ENCODE measurements at places on chromosomes 11 and 22.

DNA sequence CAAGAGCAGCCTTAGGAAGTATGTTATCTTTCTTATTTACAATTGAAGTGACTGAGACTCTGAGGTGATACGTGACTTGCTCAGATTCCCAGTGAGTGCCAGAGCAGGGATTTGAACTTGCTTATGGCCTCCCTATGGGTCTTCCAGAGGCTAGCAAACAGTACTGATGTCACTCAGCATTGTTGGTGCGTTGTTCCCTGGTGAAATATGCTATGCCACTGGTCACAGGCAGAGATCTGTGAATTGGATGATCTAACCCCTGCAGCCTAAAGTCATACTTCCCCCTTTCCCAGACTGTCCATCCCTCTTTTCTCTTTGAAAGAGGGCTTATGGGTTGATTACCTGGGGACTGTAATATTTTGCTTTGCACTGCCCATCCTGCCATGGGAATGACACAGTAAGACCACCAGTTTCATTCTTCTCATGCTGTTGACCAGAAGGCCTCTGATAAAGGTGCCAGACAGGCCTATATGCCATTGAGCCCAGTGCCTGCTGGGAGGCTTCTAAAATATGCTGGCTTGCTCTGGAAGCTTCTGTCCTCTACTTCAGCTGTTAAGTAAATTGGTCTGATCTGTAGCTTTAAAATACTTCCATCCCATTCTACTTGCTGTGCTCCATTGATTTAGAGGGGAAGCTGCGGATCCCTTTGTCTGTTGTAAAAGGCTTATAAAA, 152.2 kb upstream of the E2F8 start:
- no peak for DNase-seq

GRCh38 chr11:93287434-93287833, 43.1 kb upstream of the DEUP1 start:
- DNase-seq, result no peak

DNA sequence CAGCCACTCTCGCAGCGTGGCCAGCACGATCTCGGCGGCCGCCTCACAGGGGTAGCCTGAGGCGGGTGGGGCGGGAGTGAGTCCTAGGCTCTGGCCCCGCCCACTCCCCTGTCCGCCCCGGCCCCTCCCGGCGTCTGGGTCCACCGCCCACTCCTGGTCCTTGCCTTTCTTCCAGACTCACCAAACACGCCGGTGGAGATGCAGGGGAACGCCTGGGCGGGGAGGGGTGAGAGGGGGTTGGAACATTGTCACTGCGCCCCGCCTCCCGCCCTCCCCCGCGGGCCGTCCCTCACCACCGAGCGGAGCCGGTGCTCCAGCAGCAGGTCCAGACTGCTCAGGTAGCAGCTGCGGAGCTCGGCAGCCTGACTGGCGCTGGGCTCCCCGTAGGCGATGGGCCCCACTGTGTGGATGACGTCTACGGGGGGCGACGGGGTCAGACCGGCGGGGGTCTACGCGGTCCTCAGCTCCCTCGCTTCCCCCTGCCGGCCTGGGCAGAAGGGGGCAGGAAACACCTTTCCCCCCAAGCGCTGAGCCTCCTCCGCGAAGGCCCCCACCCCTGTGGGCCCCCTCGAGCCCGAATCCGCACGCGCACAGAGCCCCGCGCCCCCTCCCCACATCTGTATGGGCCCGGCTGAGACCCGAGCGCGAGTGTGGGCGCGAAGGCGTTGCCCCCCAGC, 13.2 kb downstream of the OTUB1 start:
- peak; percentile 89 for DNase-seq

DNA sequence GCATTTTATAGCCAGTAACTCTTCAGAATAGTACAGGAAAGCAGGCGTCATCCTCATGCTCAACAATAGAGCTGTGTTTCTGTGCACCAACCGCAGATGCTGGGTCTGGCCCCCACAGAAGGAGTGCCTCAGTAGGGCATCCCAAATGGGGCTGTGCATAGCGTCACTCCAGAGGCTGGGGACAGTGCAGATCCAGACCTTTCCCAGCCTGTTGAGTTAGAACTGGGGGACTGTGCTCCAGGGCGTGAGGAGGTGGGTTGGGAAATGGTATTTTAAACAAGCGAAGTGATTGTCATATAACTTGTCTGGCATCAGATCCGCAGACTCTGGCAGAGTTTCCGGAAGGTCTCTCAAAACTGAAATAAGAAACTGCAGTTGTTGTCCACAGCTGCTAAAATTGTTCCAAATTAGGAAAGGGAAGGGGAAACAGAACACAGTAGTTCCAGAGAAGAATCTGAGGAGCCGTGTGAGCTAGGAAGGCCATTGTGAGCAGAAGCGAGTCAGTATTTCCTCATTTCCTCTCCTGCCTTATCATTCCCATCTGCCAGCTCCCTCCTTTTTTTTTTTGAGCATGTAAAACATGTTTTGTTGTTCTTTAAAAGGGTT, 52.2 kb downstream of the JAM3 start:
- no peak for DNase-seq

DNA sequence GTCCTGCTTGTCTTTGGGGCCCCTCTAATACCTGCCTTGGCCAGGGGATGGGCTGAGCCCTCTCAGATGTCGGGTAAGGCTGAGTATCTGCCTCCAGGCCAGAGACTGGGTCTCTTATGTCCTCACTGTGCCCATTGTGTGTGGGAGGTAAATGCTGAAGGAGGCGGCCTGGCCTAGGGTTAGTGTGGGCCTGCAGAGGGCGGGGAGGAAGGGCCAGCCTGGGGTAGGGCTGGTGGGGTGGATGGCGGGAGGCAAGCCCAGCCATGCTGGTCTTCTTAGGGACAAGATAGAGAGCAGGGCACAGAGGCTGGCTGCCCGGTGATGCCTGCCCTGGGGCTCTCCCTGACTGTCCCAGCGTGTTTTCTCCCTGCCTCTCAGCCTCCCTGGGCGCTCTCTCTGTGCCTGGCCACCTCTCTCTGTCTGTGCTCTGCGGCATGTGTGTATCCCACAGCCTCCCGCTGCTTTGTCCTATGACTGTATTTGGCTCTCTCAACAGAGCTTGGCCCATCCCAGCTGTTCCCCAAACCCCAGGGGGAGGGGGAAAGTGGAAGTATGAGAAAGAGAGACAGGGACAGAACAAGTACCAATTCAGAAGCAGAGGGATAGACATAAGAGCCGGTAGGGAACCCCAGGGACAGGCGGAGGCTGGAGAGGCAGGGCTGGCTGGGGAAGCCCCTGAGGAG, 57.0 kb downstream of the PDE2A start:
- DNase-seq, result no peak

DNA sequence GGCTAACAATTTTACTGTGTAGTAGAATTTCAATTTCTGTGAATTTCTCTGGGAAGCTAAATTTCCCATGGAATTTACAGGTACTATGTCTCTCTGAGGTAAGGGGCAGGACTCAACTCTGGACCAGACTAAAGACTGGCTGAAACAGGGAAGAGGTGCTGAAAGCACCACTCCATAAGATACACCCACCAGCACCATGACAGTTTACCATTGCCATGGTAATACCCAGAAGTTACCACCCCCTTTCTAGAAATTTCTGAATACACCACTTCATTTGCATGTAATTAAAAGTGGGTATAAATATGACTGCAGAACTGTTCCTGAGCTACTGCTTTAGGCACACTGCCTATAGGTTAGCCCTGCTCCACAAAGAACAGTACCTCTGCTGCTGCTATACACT, 274.1 kb downstream of the TTC28 start:
- no peak for DNase-seq

DNA sequence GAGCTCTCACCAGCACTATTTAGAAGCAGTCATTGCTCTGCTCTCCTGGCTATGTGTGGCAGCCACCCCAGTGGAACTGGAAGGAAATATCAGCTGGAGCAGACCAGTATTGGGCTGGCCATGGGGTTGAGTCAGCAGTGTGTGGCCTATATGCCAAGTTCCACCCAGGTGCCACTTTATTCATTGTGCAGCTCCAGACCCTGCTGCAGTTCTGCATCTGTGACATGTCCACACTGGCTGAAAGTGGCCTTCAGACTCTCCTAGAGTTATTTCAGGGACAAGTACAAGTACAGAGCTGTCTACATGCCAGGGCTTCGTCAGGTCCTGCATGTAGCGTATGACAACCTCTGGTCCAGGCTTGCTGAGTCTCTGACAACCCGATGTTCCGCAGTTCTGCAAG, 55.2 kb downstream of the CABIN1 start:
- DNase-seq, result no peak

- DNase-seq, result no peak
These were observed at the start of gene ABCG4 for GRCh38 chr11:119149018-119149785. TSS of gene ABCG4 (plus strand) at chr11:119149052. CDS start at chr11:119149966, 914 bp downstream.

- DNase-seq, result no peak
These were observed 290.2 kb upstream of the NCAM1 start for GRCh38 chr11:112670806-112671570.

GRCh38 chr11:72808331-72808798, 5.8 kb upstream of the ATG16L2 start:
- DNase-seq, result no peak

DNA sequence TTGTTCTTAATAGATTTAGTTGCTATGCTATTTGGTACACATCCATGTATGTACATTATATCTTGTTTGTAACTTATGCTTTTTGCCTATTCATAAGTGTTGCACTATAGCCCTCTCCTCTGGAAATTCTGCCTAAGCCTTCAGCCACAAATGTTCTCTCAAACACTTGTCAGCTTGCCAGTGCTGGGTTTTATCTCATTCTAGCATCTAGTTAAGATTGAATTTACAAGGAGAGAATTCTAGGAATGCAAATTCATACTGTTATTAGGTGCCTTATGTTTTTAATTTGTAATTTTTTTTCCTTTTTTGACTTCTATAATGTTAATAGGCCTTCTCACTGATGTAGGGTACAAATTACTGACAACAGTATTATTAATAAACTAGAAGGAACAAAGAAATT, 14.6 kb upstream of the CTSC start:
- no peak for DNase-seq

- DNase-seq, result no peak
These were observed 33.6 kb downstream of the PPME1 start for GRCh38 chr11:74204701-74205100.

DNA sequence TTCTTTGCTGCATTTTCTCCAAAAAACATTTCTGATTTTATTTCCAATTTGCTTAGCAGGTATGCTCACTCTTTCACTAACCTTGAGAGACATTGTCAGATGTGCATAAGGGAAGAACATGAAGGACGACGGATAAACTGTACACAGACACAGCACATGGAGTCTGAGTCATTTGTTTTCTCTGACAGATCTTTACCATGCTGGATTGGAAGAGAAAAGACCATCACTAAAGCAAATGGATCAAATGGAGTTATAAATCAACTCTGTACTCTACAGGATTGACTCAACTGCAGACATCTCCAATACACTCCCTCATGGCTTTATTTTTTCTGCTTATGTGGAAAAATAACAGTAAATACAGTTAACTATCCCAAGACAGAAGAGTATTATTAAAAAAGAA, 90.2 kb upstream of the CTSC start:
- no peak for DNase-seq

DNA sequence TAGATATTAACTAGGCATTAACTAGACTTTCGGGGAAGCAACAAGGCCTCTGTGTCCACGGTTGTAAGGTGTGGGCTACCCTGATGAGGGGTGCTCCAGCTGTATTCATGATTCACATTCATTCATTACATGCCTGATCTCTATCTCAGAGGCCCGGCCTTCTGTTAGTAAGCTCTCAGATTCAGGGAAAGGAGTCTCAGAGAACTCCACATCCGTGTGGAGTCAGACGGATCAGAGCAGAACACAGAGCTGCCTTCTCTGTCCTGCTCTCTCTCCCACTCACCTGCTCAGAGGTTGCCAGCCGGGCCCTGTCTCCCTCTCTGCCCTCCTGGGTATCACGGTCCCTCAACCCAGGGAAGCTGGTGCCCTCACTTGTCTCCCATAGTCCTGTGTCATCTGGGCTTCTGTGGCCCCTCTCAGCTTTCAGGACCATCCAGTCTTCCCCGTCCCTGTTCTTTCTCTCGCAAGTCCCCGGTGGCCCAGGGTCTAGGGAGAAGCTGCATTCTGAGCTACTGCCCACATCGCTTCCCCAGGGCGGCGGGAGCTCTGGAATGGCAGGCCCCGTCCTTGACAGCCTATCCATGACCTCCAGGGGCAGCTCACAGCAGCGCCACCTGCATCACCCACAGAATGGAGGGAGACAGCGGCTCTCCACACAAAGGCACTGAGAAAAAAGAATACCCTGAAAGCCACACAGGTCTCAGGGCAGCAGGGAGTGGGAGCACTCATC, 4.3 kb downstream of the TP53AIP1 start:
- no peak for DNase-seq

DNA sequence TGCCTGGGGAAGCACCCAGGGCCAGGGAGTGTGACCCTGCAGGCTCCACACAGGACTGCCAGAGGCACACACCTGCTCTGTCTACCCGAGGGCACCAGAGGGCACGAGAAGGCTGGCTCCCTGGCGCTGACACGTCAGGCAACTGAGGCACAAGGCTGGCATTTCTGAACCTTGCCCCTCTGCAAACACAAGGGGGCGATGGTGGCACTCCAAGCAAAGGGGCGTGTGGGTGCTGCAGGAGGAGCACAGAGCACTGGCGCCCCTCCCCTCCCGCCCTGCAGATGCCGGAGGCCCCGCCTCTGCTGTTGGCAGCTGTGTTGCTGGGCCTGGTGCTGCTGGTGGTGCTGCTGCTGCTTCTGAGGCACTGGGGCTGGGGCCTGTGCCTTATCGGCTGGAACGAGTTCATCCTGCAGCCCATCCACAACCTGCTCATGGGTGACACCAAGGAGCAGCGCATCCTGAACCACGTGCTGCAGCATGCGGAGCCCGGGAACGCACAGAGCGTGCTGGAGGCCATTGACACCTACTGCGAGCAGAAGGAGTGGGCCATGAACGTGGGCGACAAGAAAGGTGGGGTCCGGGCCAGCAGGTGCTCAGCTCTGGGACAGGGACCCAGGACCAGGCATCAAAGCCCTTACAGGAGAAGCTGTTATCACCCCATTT, 20.8 kb upstream of the TXNRD2 start:
- DNase-seq, result peak; percentile 16

DNA sequence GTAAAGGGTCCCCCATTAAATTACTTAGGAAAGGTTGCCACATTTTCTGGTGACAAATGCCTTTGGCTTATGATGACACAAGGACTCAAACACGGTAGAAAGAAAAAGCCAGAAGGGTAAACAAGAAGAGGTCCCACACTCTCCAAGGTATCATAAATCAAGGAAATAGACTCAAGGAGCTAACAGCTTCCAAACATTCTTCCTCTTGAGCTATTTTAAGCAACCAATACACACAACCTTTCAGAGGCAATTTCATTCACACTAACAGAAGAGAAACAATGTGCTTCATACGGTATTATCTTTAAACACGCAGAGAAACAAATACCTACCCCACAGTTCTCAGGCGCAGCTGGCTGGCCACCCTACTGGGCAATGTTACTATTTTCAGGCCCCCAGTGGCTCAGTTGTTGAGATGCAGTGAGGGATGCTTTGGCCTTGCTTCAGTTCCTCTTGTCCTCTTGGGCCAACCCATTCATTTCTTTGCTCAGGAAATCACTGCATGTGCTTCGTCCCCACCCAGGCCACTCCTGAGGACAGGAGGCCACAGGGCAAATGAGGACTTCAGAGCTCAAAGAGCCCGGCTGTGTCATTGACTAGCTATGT, 15.8 kb downstream of the ABTB2 start:
- peak; percentile 53 for DNase-seq

- no peak for DNase-seq
These were observed 2.2 kb downstream of the TBX1 start for GRCh38 chr22:19762568-19763457.

- DNase-seq, result peak; percentile 27
These were observed 86.2 kb downstream of the BTBD10 start for GRCh38 chr11:13376838-13377237.

GRCh38 chr11:120635136-120635810, 123.7 kb downstream of the GRIK4 start:
- DNase-seq, result no peak

GRCh38 chr11:5171856-5172255, 17.3 kb upstream of the OR52A1 start:
- no peak for DNase-seq

Measured in NCI-H187 (cell line).